ENCODE measurements at places on chromosomes 2 and 18.

DNA sequence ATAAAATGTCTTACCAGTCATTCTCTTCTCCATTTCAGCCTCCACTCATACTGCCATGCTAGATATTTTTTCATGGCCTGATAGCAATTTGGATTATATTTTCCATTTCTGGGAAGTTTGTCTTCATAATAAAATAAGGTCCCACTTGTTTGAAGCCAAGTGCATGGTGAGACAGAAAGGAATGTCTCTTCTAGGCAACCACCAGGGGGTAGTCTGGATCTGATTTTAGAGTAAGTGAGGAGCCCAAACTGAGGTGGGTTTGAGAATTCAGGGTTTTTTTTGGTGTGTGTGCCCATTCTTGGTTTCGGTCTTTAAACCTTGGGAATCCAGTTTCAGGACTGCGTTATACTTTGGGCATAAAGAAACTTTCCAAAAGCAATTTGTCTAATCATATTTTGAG lies 315.5 kb downstream of the RPRM start:
- no peak for DNase-seq

- no peak for DNase-seq
Observed at GRCh38 chr2:216349366-216349765, 22.9 kb downstream of the MARCHF4 start.

DNA sequence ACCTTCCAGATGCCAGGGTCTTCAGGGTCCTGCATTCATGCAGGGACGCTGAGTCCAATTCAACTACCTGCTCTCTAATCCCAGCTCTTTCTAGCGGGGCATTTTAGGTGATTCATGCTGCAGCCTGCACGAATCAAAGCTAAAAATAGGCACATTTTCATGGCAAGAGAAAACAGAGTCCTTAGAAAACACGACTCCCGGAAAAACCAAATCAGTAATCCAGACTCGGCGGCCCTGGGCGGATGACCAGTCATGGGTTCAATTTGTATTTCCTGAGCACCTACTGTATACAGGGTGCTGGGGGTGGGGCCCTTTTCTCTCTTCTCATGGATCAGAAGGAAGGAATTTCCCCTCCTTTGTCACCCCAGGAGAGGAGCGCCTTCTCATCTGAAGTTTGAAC lies 64.4 kb downstream of the LONRF2 start:
- DNase-seq: no peak

GRCh38 chr2:96773922-96774321 lies 13.2 kb downstream of the CNNM4 start:
- DNase-seq: no peak

DNA sequence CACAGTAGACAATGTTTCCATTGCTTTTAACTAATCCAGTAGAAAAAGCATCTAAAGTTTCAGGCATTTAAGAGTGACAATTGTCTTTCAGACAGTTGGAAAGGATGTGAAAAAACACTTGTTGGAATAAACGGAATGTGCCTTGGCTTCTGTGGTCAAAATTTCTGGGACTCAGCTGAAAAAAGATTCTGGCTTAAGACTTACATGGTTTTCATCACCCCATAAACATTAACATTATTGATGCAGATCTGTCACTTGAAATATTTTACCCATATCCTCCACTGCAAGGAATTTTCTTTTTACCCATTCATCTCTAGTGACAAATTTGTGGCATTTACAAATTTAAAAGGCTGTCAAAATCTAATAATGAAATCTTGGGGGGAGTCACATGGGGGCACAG lies 166.0 kb downstream of the SRBD1 start:
- DNase-seq: no peak

DNA sequence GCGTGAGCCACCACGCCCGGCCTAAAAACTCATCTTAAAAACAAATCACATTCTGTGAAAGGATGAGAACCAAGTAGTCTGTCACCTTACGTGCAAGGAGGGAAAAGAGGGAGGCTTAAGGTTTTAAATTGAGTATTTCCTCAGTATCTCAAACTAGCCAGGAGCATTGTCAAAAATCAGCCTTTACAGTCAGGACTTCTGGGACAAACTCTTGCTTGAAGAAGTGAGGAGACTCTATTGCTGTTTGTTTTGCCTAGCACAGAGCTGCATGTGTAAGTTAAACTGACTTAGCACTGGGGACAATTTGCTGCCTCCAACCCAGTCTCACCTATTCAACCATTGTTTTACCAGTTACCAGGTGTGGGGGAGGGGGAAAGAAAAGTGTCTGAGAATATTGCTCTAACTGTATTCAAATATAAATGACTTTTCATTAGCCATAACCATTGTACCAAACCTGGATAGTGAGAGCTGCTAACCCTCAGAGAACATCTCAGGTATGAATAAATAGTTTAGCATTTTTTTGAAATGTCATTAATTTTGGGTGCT lies 3.6 kb downstream of the INO80D start:
- no peak for DNase-seq

DNA sequence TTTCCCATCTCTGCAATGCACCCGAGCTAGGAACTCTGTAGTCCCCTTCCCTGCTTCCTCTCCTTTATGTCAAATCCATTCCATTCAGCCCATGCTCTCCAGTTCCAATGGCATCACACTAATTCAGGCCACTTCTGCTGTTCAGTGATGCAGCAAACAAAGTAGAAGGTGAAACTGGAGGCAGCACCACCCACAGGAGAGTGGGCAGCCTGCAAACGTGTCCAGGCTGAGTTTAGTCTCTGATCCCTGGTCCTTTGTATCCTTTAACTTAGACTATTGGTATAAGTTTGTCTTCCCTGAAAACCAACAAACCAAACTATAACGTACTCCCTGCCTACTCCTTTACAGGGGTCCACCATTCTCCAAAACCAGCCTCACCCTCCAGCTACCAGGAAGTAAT lies 14.7 kb upstream of the KCTD1 start:
- DNase-seq: no peak

DNA sequence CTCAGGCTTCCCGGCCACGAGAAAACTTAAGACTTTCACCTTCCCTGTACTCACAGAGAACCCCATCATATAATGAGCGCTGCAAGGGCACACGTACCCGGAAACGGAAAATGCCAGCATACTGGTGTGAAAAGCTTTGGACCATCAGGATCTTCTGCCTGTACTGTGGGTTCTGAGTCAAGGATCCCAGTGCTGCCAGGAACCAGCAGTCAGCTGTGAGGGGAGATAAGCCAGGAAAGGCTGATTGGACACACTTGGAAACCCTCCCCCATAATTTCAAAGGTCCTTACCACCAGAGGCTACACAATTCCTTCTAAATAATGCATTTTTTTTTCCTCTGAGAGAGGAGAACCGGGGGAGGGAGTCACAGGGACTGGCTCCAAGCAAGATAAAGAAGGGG lies 31.4 kb downstream of the CAPN13 start:
- DNase-seq: no peak

DNA sequence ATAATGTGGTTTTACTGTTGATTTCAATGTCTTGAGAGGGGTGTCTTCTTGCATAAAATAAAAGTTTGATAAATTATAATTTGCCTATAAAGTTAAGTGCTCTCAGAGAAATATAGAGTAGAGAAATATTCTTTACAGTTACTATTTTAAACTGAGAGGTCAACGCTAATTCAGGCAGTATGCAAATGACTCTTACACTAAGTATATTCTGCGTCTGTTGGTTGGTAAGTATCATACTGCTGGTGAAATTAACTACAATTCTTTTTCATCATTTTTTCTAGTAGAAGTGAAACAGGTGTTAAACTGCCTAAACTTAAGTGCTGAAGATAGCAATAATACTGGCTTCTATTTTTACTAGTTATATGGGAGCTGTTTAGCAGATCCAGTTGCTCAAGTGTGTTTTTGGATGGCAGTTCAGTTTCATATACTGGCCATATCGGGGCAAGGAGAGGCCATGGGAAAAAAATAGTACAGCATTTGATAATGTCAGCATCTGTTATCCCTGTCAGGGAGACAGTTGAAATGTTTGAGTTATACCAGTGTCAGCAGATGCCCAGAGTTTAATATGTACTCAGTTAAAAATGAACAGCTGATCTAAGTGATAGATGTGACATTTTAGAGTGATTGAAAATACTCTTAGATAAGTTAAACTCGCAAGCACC lies 86.2 kb downstream of the MIB1 start:
- DNase-seq: no peak
